ENCODE measurements at places on chromosomes 3 and 15. TPM values are rescaled to one million over a fixed set of nuclear protein-coding genes. Genes with fewer than 3 reads are reported as not detected.

DNA sequence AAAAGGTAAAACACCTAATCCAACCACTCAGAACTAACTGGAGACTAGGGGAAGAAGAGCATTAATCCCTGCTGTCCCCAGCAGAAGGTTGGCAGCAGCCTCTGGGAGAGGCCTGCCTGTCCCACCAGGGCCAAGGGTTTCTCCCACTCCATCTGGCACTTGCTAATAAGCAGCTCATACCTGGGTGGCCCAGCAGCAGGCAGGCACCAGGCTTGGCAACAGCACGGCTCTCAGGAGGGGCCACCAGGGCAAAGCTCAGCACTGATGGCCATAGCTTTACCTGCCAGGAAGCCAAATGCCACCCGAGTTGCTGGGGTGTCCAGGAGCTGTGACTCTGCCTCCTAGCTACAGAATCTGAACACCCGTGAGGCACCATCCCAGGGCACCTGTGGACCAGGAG lies 58.3 kb downstream of the BOC start:
- no peak for DNase-seq

GRCh38 chr3:64666171-64666588 lies 21.6 kb downstream of the ADAMTS9 start:
- DNase-seq: peak; percentile 11

DNA sequence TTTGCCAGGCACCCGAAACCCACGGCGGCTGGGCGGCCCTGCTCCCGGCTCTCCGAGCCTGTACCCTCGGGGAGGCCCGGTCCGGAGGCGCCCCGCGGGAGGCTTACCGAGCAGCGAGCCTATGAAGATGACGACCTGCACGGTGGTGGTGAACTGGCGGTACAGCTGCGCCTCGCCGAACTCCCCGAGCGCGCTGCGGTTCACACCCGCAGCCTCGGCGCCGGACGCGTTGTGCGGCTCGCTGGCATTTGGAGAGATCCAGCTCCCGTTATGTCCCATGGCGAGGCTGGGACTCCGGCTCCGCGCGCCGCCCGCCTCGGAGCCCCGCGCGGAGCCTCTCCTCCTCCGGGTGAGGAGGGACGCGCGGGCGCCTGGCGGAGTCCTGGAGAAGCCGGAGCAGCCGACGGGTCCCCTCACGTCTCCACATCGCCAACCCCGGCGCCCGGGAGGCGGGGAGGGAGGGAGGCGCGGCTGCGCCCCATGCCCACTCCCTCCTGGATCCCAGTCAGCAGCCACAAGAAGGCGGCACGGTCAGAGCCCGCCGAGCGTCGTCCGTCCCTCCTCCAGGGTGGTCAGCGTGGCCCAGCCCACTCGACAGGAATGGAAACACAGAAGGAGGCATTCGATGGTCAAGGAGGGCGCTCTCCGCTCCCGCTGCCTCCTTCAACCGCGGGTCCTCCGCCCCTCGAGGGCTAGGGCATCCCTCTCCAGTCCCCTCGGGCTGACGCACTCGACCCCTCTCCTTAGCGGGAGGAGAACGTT lies at the start of gene GPR176:
Gene GPR176, minus strand, starts transcription at position 519 of the 762 bp plus-strand sequence. Its CDS starts 240 bp downstream, at position 279.
- peak; percentile 30 for DNase-seq

- no peak for DNase-seq
These were observed 65.2 kb downstream of the CERS3 start for GRCh38 chr15:100463515-100463914.

GRCh38 chr15:99155961-99156443 lies 51.1 kb downstream of the SYNM start:
- no peak for DNase-seq

DNA sequence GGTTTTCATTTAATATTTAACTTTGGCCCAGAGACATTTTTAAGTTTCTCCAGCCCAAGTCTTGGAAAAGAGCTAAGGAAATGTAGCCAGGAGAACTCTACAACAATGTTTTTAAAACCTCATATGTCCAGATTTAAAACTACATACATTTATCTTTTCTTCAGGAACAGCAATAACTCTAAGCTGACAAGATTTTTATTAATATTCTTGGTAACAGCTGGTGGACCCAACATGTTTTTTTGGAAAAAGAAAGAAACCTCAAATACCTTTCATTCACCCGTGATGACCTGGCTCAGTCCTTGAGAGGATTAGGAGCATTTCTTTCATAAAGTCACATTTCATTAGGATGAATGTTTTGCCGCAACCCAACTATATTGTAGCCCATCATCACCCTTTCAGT lies 50.4 kb upstream of the CMSS1 start:
- DNase-seq: no peak

DNA sequence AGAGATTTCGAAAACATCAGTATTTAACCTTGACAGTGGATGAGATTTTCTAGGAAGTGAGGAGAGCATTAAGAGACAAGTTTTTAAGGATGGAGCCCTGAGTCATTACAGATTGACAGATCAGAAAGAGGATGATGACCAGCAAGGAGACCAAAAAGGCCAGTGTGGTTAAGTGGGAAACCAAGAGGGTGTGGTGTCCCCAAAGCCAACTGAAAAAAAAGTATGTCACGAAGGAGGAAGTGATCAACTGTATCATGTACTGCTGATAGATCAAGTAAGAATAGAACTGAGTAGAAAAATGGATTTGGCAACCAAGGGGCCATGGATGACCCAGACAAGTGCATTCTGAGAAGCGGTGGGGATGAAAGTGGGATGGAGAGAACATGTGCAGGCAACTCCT lies 491.8 kb downstream of the FHIT start:
- no peak for DNase-seq

DNA sequence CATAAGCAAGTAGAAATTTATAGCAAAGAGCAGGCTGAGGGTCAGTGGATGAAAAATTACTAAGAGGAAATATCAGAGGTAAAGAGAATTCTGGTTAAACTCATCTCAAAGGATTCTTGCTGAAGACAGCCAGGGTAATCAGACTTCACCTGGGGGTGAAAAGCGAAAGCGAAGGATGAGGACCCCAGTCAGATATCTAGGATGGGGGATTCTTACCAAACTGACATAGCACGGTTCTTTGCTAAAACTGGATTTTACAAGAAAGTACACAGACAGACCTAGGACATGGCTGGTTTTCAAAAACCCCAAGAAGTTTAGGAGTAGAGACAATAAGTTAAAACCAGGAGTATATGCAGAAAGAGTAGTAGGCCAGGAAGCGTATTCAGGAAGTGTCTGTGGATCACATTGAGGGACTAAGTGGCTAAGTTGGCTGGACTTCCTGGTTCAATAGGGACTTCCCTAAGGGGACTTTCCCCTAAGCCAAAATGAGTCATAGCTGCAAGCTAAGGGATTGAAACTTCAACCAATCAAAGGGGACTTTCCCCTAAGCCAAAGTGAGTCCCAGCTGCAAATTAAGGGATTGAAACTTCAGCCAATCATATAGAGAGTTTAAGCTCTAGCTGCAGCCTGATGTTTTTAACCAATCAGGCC lies 2.4 kb upstream of the CFAP91 start:
- DNase-seq: peak; percentile 69

DNA sequence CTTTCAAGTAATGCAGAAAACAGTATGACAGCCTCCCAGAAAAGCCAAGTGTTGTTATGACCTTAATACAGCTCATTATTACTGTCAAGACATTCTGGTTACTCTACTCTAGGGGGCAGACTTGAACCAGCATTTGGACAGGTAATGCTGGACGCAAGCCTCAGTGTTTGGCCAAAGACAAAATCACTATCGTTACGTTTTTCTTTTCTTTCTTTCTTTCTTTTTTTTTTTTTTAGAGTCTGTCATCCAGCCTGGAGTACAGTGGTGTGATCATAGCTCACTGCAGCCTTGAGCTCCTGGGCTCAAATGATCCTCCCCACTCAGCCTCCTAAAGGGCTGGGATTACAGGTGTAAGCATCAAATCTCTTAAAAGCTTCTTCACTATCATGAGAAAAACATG lies 29.4 kb upstream of the TMEM45A start:
- peak; percentile 67 for DNase-seq

- DNase-seq: no peak
These were observed 8.7 kb downstream of the PXK start for GRCh38 chr3:58341376-58341775.

DNA sequence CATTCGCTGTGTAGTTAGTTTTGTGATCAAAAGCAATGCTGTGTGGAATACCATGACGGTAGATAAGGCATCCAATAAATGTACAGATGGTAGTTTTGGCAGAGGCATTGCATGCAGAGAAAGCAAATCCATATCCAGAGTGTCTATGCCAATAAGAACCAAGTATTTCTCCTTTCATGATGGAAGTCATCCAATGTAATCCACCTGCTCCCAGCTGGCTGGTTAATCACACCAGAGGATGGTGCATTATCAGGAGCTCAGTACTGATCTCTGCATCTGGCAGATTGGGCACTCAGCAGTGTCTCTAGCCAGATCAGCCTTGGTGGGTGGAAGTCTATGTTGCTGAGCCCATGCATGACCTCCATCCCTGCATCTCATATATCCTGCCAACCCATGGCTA lies 677.7 kb upstream of the NECTIN3 start:
- DNase-seq: no peak

GRCh38 chr15:90680371-90680935 lies 36.7 kb upstream of the BLM start:
- DNase-seq: no peak

DNA sequence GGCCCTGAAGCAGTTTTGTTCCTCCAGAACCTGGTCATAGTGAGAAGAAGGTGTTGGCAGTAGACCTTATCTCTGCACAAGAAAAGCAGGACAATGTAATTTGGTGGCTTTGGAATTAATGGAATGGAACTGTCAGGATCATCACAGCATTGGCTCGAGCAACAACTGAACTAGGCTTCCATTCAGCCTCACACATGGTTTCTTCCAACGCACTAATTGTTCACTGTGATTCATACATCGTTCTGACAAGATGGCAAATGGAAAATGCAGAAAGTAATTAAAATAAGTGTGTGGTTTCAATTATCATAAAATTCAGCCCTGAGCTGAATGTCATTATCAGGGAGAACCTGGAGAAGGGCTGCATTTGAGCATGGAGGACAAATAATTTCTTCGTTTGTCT lies 80.6 kb downstream of the MFSD1 start:
- no peak for DNase-seq

DNA sequence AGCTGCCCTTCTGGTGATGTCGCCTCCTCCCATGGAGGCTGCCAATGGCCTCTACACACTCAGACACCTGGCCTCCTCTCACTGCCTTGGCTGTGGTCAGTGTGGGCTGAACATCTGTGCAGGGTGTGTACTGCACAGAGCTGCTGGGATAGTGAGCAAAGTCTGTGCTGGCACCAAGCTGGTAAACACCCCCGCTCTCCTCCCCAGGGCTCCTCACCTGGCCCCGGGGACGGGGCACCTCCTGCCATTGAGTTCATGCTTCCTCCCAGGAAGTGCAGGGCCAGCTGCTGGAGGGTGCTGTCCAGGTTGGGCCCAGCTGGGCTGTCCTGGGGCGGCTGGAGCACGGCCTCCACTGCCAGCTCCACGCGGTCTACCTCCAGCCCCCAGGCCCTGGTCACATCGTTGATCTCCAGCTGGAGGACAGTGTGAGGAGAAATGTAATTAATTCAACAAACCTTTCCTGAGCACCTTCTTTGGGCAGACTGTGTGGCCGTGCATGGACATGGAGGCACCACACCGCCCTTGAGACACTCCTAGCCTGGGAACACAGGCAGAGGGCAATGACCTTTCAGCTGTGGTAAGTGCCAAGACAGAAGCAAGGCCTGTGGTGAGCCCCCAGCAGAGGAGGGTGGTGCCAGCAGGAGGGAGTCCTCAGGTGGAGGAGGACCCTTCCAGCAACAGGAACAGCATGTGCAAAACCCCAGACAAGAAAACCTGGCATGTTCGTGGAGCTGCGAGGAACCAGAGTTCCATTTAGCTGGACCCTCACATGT lies 6.8 kb downstream of the STOML1 start:
- DNase-seq: no peak

DNA sequence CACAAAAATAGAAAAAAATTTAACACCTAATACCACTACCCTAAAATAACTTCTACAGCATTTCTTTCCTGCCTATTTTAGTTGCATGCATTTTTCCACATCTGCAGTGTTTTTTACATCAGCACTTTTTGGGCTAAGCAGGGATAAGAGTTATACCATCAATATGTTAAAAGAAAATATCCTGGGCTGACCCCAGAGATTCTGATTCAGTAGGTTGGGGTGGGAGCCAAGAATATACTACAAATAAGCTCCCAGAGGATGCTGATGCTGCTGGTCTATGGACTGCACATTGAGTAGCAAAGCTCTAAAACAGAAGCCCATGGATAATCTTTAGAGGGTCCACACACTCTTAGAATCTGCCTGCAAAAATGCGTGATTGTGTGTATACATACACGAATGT lies 14.8 kb downstream of the FYCO1 start:
- no peak for DNase-seq

- DNase-seq: no peak
These were observed 72.9 kb downstream of the ATP8B4 start for GRCh38 chr15:50046159-50046558.

GRCh38 chr15:66646308-66646707 lies 55.7 kb upstream of the SMAD6 start:
- DNase-seq: no peak

DNA sequence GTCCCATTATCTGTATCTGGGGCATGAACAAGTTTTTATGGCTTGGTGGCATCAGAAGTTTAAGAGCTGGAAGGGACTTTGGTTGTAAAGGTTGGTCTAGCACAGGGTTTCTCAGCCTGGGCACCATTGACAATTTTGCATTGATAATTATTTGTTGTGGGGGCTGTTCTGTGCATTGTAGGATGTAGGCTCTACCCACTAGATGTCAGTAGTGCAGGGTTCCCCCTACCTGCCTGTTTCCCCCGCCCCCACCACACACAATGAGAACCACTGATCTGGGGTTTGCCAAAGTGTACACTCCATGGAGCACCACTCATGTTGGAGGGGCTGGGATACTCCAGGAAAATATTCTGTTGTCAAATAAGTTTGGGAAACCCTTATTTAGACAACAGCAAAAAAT lies 42.7 kb downstream of the PLCL2 start:
- DNase-seq: no peak

Gene CPEB1
- polyA plus RNA-seq: 2.7 TPM

Gene LRTM1
- not detected for polyA plus RNA-seq

Gene CASR
- not detected for polyA plus RNA-seq

Gene ZNF774
- 1.3 TPM for polyA plus RNA-seq

Gene CIP2A
- 33.0 TPM for polyA plus RNA-seq

Gene A4GNT
- polyA plus RNA-seq: not detected

Gene GADL1
- not detected for polyA plus RNA-seq

Gene PSMD6
- 120 TPM for polyA plus RNA-seq

Gene CCDC13
- 0.41 TPM for polyA plus RNA-seq

Gene PRSS50
- polyA plus RNA-seq: not detected

All from A549 (cell line).